Hepatocyte (in vitro differentiated cells): ENCODE measurements at places on chromosomes 2 and 18. TPM values are rescaled to one million over a fixed set of nuclear protein-coding genes. Genes with fewer than 3 reads are reported as not detected.

The CCL20 gene
- 70.2 and 112 TPM in 2 replicates for total RNA-seq

The IL37 gene
- total RNA-seq = not detected in 2 replicates

DNA sequence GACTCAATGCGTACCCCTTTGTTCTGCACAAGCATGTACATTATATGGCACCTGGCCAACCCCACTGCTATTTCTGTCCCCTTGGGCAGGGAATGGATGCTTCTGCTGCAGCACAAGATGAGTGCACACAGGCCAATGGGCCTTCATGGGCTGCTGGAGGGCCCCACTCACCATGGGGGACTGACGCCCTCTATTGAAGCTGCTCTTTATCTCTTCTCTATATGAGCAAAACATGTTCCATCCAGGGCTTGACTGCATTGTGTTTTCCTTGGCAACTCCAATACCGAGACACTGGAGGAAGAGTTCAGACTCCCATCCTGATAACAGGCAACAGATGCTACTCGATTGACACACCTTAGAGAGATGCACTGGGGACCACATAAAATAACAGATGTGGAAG lies 251.6 kb upstream of the NCKAP5 start:
- no peak for DNase-seq

The TRIM54 gene
- total RNA-seq = not detected in 2 replicates

DNA sequence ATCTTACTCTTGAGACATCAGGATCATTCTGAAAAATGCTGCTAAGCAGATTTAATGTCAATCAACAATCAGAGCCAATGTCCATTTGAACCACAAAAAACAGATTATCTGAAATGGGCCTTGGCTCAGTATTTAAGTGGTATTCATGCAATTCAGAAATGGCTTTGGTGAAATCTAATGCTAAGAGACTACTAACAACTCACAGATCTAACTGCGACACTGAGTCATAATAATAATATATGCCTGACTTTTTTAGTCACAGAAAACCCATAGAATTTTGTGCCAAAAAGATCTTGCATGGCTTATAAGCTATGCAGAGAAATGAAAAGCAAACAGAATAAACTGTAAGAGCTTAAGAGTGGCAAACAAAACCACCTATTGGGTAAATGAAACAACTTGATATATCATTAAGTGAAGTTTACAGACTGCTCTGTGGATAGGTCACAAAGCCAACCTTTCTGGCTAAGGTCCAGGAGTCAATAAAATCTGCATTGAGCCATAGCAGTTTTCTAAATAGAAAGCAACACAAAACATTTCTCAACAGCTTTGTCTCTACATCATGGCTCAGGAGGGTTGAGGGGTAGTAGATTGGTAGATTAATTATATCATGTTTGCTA lies 234.3 kb downstream of the LRATD1 start:
- no peak for DNase-seq

DNA sequence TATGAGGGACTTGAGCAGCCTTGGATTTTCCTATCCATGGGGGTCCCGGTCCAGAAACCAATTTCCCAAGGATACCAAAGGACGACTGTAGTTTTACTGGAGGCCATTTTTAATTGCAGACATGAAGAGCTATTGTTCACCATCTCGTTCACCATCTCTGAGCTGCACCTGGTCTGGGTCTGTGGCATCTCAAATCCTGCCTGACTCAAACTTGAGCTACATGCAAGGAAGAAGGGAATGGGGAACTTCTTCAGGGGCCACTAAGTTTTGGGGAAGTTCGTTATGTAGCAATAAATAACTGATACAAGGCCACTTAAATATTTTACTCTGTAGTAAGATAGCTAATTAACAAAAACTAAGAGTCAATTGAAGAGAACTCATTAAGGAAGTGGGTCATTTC lies 2.1 kb upstream of the SMCHD1 start:
- no peak for DNase-seq

The CAVIN2 gene
- total RNA-seq = 4.8 and 5.2 TPM in 2 replicates

GRCh38 chr2:24885221-24886125 lies 34.6 kb downstream of the ADCY3 start:
- no peak for DNase-seq

DNA sequence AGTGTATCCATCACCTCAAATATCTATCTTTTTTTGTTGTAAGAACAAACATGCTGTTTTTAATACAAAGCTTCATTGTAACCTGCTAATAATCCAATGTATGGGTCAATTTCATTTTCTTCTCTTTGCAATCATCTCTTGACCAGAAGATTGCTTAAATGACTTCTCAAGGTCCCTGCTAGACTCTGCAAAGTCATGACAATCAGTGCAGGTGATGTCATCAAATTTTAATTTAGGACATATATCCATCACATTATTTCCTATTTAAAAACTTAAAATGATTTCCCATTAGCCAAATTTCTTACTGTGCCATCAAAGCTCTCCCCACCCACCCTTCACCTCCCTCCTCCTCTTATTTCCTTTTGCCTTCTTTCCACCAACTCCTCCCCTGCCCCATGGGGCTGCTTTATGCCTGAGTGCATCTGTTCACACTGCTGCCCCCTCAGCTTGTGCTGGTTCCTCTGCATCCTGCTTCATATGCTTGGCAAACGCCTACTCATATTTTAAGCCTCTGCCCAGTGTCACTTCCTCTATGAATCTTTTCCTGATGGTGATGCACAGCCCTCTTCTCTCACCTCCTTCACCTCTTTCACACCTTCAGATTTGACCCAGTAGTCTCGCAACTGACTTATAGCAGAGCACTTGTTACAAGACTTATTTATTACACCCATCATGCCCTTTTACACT lies 20.3 kb downstream of the PLEK start:
- DNase-seq = no peak

The STARD7 gene
- 119 and 138 TPM in 2 replicates for total RNA-seq

The ESCO1 gene
- 20.7 and 22.0 TPM in 2 replicates for total RNA-seq

The HOXD12 gene
- 17.9 and 29.0 TPM in 2 replicates for total RNA-seq

The SERPINB3 gene
- total RNA-seq = 0.17 TPM in 1 of 2 replicates, not detected in the other

The GMCL1 gene
- 18.1 and 22.5 TPM in 2 replicates for total RNA-seq

- no peak for DNase-seq
Observed at GRCh38 chr2:227602358-227602757, 3.7 kb downstream of the SCYGR2 start.

The SERPINB13 gene
- not detected in 2 replicates for total RNA-seq

DNA sequence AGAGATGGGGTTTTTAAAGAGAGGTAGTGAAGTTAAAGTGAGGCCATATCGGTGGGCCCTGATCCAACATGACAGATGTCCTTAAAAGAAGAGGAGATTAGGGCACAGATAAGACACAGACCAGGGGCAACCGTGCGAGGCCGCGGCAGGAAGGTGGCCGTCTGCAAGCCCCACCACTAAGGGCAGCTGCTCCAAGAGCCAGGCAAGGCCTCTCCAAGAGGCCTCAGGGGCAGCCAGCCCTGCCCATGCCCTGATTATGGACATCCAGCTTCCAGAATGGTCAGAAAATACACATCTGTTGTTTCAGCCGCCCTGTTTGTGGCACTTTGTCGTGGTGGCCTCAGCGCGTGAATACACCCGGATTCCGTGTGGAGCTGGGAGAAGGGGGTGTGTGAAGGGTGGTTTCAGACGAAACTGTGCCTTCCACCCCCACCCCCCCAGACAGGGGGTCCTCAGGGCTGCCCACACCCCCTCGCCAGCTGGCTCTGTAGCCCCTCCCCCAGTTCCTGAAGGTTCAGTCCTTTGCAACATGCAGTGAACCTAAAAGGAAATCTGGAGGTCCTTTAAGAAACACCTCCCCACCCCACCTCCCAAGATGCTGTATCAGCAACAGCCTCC lies 74.1 kb upstream of the SMAD7 start:
- peak; percentile 6 for DNase-seq

DNA sequence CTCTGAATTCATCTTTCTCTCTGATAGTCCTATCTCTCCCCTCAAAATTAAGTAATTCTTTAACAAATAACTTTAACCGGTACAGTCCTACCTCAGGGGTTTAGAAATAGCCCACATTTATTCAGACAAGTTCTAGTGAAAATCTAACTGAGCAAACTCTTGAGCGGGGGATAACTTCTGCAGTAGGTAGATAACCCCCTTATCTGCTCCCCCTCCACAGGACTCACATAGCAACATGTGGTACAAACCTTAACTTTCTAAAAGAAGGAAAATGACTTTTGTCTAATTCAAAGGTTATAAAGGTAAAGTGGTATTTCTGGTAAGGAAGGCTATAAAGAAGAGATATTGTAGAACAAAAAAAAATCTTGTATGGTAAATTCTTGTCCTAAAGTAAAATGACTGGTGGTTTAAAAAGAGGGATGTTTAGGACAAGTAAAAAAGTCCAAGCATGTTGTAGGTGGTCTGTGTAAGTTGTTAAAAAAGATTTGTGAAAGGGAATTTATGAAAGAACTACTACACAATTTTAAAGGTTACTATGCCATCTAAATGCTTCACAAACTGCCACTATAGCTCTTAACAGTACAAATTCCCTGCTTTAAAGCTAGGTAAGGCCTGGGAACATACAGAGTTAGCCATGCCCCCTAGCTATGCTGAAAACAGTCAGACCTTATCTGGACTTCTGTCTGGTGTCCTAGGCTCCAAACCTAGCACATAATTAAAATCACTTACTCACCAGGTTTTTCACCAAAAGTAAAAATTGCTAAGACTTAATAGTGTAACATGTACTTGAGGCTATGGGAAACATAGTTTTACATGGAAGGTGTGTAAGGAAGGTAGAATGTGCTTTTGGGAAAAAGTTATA lies 8.1 kb upstream of the RPIA start:
- DNase-seq = no peak

DNA sequence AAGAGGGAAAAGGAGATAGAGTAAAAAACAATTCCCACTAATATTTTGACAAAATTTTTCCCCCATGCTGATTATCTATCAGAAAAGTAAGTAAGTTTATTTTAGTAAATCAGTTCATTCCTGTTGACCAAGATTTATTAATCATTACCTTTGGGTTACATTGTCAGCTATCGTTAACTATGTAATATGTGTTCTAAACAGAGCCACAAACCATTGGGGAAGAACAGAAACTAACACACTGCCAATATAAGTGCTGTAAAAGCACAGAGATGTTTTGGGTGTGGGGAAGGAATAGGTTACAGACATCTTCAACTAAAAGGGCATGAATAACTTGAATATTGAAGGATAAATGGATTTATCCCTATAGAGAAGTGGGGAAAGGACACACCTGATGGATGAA lies 42.5 kb upstream of the ACADL start:
- no peak for DNase-seq

DNA sequence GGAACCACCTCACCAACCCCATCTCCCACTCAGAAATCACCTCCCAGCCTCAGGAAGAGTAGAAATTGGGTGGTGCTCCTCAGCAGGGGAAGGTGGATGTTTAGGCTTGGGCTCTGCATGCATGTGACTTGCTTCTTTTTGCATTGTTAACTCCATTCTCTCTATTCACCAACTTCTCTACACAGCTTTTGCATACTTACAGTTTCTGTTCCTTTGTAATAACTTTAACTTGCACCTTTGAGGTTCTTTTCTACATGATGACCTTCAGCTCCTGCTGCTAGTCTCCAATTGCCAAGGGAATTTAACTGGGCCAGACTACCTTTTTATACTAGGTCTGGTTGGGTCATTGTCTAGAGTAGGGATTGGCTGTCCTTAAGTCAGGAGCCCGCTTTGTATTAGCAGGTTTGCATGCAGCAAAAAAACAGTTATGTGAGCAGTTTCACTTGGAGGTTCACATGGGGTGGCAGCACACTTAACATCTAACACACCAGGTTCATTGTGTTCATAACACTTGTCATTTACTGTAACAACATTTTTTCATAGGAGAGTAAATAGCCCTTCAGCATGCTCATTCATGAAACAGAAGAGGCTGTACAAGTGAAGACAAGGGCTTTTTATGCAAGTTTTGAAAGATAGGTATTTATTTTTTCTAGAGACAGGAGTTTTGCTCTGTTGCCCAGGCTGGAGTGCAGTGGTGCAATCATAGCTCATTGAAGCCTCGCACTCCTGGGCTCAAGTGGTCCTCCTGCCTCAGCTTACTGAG lies 12.0 kb downstream of the MRPL35 start:
- DNase-seq = no peak

DNA sequence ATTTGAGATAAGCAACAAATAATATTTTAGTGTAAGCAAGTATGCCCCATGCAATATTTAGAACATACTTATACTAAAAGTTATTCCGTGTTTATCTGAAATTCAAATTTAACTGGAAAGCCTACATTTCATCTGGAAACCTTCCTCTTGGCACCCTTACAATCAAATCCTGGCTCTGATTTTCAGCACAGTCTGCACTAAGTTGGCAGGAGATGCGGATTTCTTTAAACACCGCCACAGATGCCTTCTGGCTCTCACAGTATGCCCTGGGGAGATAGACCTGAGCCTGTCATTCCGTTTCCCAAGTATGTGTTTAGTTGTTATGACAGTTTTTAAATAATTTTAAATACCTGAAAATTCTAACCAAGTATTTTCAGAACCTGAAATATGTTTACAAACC lies 7.3 kb upstream of the MLPH start:
- DNase-seq = no peak
